ENCODE measurements at places on chromosomes 13 and 19.
A peak's percentile ranks its signal among the peaks of the same experiment; 100 is the strongest.

- DNase-seq: no peak
Observed at GRCh38 chr19:1383017-1383311, 743 bp upstream of the NDUFS7 start.

DNA sequence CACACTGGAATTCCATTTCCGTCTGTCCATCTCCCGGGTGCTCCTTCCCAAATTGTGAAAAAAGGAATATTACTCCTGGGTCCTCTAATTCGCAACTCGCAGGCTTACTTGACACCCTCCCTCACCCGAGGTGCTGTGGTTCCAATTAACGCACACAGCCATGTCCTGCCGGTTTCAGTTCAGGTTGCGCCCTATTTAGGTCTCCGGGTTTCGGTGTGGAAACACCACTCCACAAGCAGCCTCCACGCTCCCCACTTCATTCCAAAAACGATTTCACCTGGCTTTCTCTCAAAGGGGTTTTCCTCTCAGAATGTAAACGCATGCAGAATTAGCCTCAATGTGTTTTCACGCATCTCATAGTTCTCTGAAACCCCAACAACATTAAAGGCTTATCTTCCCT, 37.9 kb downstream of the NAXD start:
- DNase-seq: no peak

DNA sequence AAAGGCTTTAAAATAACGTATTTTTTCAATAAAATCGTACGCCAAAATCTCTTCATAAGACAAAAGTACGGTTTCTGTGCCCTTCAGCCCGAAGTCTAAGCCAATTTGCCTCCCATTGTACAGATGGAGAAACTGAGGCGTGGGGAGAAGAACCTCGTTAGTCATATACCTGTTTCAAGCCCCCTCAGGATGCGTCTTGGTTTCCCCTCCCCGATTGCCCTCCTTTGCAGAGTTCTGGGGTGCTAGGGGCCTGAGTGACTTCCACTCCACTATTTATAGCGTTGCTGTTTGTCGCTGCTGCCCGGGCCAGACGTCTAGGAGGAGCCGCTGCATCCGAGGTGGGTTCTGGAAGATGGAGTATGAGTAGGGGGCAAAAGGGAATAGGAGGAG, 2.3 kb upstream of the LTBP4 start:
- peak; percentile 39 for DNase-seq

DNA sequence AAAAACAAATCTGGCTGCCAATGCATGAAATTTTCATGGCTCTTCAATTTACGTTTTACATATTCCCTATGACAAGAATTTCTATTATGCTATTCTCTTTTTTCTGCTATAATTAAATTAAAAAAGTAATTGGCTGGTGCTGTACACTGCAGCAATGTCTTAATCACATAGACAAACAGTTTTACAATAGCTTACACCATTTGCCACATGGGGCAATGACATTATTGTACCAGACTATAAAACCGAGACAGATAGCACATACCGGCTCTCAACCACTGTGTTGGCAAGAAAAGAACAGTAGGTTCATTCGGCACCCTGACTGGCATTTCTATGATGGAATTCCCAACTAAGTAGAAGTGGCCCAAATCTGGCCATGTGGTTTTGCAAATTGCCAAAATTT, 67.7 kb downstream of the DACH1 start:
- no peak for DNase-seq

GRCh38 chr19:50724522-50725217, 1.5 kb downstream of the CLEC11A start:
- DNase-seq: peak; percentile 100

DNA sequence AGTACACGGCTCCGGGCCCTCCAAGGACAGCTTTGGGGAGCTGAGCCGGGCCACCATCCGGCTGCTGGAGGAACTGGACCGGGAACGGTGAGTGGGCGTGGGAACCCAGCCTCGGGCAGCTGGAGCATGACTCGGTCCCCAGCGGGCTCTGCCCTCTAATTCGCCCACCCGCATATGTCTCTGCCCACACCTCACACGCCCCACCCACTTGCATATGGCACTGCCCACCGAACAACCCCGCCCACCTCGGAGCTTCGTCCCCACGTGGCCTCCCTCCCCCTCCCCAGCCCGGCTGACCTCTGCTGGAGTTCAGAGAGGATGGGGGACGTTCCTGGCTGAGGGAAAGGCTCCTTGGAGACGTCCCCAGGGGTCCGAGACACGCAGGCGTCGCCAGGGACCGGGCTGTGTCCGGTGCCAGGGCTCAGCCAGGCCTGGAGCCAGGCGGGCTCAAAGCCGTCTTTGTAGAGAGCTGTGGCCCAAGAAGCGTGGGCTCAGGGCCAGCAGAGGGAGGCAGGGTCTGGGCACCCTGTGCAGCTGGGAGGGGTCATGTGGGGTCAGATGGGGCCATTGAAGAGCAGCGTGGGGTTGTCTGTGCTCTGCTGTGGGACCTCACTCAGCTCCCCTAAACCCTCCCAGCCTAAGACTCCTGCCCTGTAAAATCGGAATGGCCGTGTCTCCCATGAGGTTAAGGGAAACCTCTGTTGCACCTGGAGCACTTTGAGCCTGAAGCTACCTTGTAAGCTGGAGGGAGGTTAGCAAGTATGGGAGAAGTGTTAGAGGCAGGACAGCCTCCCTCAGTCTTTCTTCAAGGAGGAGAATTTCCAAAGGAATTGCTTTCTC, 3.8 kb downstream of the APC2 start:
- DNase-seq: no peak

GRCh38 chr13:110317496-110318195, 10.6 kb downstream of the COL4A2 start:
- no peak for DNase-seq

DNA sequence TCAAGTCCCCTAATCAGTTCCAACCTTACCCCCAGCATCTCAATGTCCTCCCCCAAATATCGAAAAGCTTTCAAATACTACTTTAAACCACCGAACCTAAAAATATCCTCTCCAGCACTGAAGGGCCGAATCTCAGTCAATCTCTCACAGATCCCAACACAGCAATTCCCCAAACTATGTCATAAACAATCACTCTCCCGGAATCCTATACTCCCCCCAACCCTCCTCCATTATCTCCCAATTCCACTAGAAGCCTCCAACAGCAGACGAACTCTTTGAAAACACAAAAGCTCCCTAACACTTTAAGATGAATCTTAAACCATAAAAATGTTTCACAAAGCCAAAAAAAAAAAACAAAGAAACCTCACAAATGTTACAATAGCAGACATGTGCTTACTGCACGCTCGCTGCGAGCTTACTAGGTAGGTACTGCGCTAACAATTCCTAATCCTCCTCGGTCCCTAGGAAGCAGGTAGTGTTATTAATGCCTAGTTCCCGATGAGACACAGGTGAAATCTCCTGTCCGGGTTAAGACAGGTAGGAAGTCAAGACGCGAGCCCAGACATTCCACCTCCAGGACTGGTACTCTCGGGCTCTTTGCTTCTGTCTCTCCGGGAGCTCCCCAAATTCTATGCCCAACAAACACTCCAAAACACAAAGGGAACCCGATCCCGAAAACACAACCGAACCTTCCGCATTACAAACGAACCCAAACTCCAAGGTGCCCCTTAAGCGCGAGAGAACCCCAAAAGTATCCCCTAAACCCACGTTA, 14.2 kb downstream of the FBXO46 start:
- DNase-seq: no peak

GRCh38 chr19:14554382-14554812, 17.5 kb downstream of the NDUFB7 start:
- DNase-seq: no peak

DNA sequence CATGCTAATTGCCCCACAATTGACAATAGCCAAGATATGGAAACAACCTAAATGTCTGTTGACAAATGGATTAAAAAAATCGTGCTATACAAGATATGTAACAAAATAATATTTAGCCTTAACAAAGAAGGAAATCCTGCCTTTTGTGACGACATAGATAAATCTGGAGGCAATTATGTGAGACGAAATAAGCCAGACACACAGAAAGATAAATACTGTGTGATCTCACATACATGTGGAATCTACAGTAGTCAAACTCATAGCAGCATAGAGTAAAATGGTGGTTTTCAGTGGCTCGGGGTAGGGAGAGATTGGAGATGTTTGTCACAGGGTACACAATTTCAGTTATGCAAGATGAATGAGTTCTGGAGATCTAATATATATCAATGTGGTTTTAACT, 895.8 kb downstream of the SLITRK6 start:
- DNase-seq: no peak

- DNase-seq: no peak
Observed at GRCh38 chr19:56351208-56351607, 36.6 kb upstream of the ZSCAN5A start.

DNA sequence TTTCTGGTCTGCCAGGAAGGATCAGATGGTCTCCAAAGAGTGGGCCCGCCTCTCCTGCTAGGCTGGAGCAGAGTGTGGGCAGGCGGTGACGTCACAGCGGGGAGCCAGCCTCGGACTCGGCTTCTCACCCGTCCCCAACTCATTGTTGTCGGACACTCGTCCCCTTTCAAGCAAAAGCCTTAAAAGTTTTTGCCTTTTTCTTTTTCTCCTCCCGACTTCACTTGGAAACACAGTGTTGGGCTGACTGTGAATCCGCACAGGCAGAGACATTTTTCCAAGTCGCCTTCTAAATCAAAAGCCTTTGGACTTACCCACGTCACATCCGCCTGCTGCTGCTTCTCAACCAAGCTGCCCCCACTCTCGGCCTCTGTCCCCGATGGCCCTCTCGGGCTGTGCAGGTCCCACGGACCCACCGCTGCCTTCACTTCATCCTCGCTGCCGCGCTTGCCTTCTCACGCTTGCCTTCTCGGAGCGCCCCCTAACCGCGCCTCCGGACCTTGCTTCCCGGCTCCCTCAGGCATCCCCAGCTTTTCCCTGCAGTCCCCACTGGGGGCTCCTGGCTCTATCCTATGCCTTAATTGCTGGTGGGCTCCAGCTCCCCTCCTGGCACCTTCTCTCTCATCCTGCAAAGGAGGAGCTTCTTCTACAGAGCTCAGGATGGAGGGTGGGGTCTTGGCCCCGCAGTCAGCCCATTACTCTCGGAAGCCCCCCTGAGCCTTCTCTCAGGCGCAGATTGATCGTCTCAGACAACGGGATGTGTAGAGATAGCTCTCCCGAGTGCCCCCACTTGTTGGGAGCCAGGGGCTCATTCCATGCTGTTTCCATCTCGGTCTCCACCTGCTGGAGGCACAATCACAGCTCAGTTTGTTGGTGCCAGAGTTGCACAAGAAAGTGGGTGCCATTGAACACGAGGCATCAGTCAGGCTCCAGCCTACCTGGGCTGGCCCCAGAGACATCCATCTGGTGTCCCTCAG, 3.9 kb upstream of the ZNF135 start:
- no peak for DNase-seq

- DNase-seq: no peak
Observed at GRCh38 chr19:46640656-46641055, 4.7 kb upstream of the GNG8 start.

DNA sequence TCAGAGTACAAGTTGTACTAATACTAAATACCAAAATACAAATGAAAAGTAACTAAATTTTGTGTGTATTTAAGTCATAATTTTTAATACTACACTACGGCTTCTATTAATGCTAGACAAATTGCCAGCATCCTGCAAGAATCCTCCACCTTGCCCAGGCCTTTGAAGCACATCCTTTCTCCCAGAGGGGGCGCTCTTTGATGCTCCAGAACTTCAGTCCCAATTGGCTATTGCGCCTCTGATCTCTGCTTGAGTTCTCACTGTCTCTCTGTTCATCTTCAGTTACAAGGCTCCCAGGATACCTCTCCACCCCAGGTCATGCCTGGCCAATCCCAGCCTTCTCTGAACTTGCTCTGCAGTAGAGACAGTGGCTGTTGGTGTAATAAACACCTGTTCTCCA, 141.0 kb downstream of the DCLK1 start:
- DNase-seq: no peak

- no peak for DNase-seq
Observed at GRCh38 chr13:78193846-78194245, 275.2 kb upstream of the EDNRB start.

- peak; percentile 47 for DNase-seq
Observed at GRCh38 chr19:46388311-46389095, 24.9 kb downstream of the CCDC8 start.

- no peak for DNase-seq
Observed at GRCh38 chr19:45769821-45770191, 754 bp upstream of the SIX5 start.

DNA sequence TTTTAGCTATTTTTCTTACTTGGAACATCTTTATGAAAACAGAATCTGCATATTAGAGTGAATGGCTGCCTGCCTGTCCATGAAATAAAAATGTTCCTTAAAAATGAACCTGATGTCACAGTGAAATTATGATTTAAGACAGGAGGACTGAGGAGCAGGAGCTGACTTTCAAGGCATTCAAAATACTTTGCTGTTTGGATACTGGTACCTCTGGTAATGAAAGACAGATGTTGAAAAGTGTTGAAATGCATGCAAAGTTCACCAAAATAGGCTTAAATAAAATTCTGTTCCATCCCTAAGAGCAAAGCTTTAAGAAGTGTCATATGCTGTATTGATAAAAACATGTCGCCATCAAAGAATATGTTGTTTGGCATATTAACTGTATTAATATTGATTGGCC, 1.7 kb downstream of the ARHGEF7 start:
- DNase-seq: no peak

DNA sequence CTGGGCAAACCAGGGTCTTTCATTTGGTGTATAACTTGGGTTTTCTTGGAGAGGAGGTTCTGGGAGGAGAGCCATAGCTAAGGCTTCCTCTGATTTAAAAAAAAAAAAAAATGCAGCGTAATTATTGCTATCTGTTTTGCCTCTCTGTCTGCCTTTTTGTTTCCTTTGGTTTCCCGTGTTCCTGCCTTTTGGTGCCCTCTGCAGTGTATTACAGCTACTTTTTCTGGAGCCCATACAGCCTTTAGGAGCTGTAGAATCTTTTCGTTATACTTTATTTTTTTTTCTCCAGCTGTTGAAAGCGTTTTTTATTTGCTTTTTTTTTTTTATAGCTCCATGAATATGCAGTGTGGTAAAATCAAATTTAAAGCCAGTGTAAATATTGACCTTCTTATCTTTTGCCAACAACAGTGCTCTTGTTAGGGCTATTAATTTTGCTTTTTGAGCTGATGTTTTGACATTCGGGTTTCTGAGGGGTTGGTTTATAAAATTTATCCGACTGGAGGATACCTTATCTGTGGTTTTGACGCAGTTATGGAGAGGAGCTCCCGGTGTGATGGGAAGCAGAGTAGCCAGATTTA, 38.1 kb downstream of the ZNF493 start:
- DNase-seq: no peak

- no peak for DNase-seq
Observed at GRCh38 chr13:45226024-45226423, 25.2 kb upstream of the KCTD4 start.

DNA sequence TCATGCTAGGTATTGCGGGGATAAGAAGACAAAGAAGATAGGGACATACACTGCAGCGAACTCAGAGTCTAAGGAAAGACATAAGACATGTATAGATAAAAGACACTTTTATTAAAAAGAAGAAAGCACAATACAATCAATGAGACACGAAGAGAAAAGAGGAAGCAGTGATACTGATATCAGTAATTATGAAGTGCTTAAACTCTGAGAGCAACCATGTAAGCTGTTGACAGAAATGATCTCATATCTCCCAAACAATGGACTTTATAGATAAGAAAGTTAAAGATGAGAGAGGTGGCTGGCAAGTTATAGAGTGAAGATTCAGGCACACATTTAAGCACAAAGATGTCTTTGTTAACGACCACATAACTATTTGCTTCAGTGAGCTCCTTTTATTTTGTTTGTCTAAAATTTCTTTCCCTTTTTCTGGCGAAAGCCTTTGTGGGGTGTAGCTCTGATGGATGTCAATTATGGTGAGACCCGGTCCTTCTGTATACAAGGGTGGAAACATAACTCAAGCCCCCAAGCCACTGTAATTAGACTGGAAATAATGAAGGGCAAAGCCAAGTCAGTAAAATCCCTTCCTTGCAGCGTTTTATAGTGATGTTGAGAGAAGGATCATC, 818.0 kb upstream of the SLC10A2 start:
- DNase-seq: no peak

GRCh38 chr19:10404888-10405820, 1.8 kb upstream of the CDC37 start:
- no peak for DNase-seq

All from islet precursor cell (in vitro differentiated cells).